ENCODE measurements at places on chromosomes 5 and 9.

GRCh38 chr5:130032807-130033206 lies 128.5 kb downstream of the CHSY3 start:
- no peak for DNase-seq

DNA sequence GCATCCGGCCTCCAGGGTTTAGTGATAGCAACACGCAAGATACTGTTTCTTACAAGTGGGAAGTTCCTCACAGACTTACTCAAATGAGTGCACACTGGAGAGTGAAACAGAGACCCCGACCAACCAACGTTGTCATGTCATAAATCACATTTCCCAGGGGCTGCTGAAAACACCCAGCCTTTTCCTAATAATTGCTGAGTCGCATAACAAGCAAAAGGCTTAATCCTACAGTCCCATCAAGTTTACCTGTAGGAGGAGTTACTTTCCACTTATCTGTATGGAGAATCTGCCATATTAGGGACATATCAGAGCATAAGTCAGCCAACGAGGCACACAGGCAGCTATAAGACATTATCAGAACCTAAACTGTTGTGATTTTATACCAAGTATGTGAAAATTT lies 156.4 kb upstream of the LHFPL2 start:
- DNase-seq = no peak

DNA sequence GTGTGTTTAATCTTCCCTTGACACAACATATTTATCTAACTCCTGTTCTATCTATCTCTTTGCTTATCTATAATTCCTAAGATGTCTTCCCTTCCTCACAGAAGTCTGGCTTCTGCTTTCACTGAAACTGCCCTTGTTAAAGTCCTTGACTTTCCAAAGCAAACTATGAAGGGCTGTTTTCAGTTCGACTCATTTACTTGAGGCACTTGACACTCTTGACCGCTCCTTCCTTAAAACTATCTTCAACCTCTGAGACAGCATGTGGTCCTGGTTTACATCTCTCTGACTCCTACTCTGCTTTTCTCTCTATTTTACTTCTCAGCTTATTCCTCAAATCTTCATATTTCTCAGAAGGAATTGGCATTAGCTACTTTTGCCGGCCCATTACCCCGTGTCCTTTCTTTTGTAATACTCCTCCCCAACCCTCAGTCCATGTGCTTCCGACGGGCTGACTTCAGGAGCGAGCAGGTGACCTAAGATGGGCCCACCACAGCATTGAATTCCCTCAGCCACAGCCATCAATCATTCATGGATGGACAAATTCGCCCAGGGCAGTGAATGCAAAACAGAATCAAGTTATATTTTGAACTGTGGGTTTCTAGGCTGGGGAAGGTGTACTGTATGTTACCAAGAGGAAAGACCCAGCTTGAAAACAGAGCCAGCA lies 1089.2 kb downstream of the PTPRD start:
- no peak for DNase-seq

DNA sequence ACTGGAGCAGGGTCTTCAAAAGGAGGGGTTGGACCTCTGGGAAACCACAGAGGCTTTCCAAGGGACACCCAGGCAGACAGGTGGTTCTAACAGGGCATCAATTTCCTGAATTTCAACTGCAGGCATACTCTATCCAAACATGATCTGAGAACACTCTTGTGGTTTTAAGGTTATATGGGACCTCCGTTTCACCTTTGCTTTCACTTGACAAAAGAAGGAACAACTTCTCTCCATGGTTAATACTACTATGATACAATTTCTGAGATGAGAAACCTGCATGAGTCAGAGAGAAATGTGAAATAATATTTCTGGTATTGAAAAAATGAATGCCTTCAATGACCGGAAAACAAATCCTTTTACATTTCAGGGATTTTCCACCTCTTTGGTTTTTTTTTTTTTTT lies 28.0 kb upstream of the ERAP1 start:
- no peak for DNase-seq

- DNase-seq = no peak
These were observed 50.9 kb upstream of the SUSD3 start for GRCh38 chr9:93007529-93008058.

- DNase-seq = no peak
These were observed 544 bp downstream of the NPM1 start for GRCh38 chr5:171387970-171388815.

GRCh38 chr5:178602752-178603151 lies 12.6 kb upstream of the COL23A1 start:
- no peak for DNase-seq

GRCh38 chr9:110626101-110626829 lies 42.3 kb upstream of the MUSK start:
- DNase-seq = no peak

GRCh38 chr5:64818245-64818644 lies 49.5 kb downstream of the CWC27 start:
- no peak for DNase-seq

- DNase-seq = peak; percentile 88
These were observed 289.5 kb upstream of the MPDZ start for GRCh38 chr9:13568841-13569601.

DNA sequence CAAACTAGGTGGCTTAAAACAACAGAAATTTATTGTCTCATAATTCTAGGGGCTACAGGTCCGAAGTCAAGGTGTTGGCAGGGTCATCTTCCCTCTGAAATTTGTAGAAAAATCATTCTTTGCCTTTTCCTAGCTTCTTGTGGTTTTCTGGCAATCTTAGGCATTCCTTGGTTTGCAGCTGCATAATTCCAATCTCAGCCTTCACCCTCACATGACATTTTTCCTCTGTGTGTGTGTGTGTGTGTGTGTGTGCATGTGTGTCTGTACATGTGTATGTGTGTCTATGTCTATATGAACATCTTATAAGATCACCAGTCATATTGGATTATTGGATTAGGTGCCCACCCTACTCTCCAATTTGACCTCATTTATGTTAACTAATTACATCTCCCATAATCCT lies 330.6 kb downstream of the CHSY3 start:
- no peak for DNase-seq

DNA sequence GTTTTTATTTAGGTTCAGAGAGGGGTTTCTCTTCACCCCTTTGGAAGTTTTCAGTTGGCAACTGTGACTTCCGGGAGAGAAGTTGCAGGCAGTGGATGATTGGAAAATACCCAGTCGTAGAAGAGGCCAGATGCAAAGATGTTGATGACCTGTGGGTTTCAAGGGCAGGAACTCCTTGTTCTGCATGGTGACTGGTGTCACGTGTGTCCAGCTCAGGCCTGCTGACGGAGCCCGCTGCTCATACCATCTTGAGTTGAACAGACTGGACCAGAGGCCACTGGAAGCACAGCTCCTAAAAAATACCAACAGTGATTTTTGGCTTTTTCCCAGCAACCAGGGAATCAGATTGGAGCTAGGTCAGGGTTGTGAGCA lies 243.9 kb upstream of the KLF4 start:
- no peak for DNase-seq

- DNase-seq = no peak
These were observed 2.8 kb upstream of the TEX10 start for GRCh38 chr9:100355561-100355960.

GRCh38 chr5:143354025-143354424 lies 49.5 kb downstream of the NR3C1 start:
- DNase-seq = no peak

DNA sequence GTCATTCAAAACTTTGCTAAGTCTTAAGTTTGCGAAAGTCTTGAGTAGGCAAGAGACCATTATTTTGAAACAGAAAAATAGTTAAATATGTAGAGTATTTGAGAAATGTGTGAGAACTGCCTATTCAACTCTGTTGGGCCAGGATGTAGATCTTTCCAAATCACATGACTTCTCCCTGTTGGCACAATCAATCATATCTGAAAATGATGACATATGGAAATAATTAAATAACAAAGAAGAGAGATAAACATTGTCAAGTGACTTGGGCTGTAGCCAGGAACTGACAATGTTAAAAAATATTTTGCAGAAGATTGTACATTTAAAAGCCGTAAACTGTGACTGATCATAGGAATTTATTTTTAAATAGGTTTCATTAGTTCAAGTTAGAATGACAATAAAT lies 104.6 kb upstream of the IL6ST start:
- no peak for DNase-seq

- DNase-seq = no peak
These were observed 56.0 kb downstream of the PAPPA start for GRCh38 chr9:116209414-116210116.

GRCh38 chr5:56070851-56071465 lies 76.2 kb upstream of the IL6ST start:
- no peak for DNase-seq

DNA sequence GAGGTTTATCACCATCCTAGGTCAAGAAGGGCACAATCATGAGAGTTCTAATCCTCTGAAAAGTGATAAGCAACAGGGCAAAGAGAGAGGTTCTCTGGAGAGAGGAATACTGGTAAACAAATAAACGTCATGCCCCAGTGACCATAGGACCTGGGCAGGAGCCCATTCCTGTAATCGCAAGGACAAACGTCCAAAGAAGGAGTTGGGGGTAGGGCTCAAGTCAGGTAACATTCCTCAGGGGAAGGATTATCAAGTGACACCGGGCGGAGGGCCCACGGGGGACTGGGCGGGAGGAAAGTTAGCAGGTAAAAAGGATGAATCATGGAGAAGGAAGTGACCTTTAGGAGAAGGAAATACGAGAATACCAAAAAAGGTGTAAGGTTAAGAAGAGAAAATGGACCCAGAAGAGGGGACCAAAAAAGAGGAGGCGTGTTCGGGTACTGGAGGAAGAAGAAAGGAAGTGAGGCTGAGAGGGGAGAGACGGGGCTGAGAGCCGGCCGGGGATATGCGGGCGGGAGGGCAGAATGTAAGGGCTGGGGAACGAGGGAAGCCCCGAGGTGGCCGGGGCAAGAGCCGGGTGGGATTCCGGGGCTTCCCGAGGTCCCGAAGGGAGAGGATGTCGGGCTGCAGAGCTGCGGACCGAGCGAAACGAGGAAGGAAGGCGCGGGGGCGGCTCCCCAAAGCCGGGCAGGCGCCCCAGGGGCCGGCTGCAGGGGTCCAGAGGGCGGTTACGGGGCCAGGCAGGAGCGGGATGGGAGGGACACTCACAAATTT lies 583 bp downstream of the DIAPH1 start:
- DNase-seq = no peak

DNA sequence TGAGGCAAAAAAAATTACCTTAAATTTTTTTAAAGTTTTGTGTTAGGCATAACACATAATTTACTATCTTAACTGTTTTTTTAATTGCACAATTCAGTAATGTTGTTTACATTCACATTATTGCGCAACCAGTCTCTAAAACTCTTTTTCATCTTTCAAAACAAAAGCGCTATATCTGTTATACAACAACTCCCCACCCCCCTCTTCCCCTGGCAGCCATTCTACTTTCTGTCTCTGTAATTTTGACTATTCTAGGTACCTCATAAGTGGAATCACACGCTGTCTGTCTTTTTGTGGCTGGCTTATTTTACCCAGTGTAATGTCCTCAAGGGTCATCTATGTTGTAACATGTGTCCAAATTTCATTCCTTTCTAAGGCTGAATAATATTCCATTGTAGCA lies 241.5 kb upstream of the DMRT1 start:
- no peak for DNase-seq

- DNase-seq = no peak
These were observed 693.2 kb upstream of the FTMT start for GRCh38 chr5:121158451-121158850.

DNA sequence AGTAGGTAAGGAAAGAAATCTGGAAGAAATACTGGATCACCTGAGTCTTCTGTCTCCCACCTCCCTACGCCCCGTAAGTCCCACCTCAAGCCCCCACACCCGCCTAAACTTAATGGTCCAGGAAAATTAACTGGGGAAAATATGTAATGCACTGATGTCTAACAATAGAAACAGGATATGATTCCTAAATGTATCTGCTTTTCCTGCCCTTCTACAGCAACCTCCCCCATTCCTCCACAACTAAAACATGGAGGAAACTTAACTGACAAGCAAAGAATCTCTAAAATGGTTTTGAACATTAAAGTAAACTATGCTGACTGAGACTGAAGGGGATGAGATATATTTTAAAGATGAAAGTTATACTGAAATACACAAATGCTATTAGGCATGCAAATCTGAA lies 10.4 kb downstream of the RFX3 start:
- no peak for DNase-seq

GRCh38 chr5:62718324-62718723 lies 139.7 kb downstream of the LRRC70 start:
- DNase-seq = no peak

DNA sequence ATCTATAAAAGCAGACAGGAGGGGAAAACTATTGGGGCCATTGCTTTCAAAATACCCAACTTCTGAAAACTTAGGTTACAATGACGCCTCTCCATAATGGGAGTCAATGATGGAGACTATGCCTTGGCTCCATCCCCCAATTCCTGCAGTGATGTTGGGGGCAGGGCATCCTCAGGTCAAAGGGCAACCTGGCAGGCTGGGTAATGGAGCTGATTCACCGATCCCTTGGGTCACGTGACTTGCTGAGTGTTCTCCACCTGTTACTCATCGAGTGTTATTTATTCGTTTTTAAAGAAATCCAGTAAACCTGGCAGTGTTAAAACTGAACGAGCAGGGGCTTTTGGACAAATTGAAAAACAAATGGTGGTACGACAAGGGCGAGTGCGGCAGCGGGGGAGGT lies 244.4 kb downstream of the FAM114A2 start:
- no peak for DNase-seq

DNA sequence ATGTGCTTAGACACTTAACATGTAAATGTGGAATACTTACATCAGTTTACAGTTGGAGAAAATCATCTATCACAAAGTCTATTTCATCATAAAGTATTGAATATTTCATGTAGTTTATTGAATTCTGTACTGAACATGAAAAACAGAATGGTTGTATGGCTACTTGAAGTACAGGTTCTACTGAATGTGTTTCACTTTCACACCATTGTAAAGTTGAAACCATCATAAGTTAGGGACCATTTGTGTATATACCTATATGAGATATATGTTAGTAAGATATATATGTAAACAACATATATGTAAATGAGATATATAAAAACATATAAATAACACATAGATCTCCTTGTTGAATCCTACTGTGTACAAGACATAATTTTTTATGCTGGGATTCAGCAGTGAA lies 63.0 kb upstream of the TAF11L2 start:
- no peak for DNase-seq

- DNase-seq = no peak
These were observed 42.0 kb upstream of the PITX1 start for GRCh38 chr5:135076051-135076491.

DNA sequence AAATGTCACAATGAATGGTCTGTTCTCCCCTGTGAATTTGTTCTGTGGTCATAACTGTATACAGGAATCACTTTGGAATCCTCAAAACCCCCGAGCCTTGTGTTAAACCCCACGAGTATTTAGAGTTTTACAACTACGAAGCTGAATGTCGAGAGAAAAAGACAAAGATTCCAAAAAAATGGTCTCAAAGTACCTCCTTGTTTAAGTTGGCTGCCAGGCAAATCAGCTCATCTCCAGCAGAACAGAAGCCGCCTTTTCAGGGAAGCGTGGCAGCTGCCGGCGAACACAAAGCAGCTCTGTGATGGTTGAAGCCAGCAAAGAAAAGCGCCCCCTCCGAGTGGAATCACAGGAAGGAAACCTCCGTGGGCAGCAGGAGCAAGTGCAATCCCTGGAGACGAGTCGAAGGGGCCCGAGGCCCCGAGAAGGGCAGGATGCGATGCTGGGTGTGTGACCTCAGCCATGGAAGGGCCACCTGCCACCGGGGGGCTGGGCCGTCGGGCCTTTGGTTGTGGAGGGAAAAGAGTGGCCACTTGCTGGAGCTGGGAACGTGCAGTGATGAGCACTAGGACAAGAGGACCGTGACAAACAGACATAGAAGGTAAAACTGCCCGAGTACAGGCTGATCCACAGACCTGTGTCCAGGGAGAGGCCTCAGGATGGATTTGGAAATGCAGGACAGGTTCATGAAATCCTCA lies 706.4 kb downstream of the SEMA5A start:
- DNase-seq = no peak
